GM23338 (cell line): ENCODE measurements at places on chromosomes 2 and 18.

- DNase-seq, result no peak
Measured at GRCh38 chr2:64398516-64399129, 55.3 kb upstream of the LGALSL start.

DNA sequence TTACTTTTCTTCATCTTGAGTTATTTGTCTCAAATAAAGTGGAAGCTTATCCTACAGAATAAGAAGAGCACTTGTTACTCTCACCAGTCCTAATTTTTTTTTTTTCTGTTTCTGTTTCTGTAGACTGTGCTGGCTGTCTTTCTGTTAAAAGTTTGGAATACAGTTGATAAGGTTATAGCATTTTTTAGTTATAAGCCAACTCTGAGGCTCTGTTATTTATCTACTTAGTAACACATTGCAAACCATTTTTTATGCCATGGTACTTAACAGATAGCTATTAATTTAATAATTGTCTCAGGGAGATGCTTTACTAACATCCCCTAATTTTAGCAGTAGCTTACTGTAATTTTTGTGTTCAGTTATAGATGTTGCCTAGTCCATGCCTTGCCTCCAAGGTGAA is 37.9 kb downstream of the CREB1 start:
- DNase-seq, result no peak

- DNase-seq, result no peak
Measured at GRCh38 chr2:169354244-169354643, 8.1 kb downstream of the LRP2 start.

GRCh38 chr18:39839782-39840181 is 2115.3 kb upstream of the PIK3C3 start:
- DNase-seq, result no peak

GRCh38 chr2:238286551-238286950 is 1.9 kb downstream of the PER2 start:
- DNase-seq, result no peak

DNA sequence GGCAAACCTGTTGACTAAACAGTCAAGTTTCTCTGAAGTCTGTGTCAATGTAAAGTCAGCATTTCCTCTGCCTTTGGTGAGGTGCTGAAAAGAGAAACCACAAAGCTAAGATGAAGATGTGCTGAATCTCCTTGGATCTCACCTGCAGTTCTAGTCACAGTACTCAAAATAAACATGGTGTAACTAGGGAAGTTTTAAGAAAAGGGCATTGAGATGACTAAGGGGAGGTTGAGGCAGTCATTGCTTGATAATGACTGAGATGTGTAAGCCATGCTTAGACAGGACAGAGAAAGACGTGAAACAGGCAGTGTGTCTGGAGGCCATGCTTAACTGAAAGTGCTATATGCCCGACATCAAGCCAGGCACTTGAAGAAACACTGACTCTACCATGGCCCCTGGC is 1010.0 kb upstream of the CELF4 start:
- DNase-seq, result no peak

GRCh38 chr2:236910781-236911495 is 174.8 kb upstream of the COPS8 start:
- no peak for DNase-seq

GRCh38 chr18:22283116-22283395 is 113.7 kb downstream of the GATA6 start:
- DNase-seq, result no peak

GRCh38 chr18:6820314-6820713 is 90.8 kb downstream of the ARHGAP28 start:
- no peak for DNase-seq

GRCh38 chr18:46748466-46748865 is 8.4 kb downstream of the ST8SIA5 start:
- DNase-seq, result no peak

DNA sequence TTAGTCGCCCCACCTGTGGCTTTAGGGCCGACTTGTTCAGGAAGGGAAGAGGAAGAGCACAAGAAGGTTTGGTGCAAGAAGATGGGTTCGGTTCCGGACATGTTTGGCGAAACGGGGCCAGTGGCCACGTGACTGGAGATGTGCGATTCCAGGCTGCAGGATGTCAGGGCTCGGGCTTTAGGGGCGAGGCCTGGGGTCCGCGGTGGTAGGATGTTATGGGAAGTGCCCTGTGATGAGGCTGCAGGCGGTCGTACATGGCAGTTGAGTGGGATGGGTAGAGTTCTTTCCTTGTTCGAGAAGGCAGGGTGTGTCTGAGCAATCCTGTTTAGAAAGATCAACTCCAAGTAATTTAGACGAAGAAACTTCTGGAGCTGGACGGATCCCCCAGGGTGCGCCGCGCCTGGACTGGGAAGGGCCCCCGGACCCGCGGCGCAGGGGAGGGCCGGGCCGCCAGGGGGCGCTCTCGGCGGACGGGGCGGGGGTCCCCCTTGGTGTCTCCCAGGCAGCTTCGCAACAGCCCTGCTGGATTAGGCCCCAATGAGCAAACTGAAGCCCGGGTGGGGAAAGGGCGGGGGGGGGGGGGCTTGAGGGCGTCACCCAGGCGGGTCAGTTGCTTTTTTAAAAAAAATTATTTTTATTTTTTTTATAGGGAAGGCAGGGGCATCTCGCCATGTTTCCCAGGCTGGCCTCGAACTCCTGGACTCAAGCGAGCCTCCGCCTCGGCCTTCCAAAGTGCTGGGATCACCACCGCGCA is 17.2 kb upstream of the SDC1 start:
- peak; percentile 72 for DNase-seq

DNA sequence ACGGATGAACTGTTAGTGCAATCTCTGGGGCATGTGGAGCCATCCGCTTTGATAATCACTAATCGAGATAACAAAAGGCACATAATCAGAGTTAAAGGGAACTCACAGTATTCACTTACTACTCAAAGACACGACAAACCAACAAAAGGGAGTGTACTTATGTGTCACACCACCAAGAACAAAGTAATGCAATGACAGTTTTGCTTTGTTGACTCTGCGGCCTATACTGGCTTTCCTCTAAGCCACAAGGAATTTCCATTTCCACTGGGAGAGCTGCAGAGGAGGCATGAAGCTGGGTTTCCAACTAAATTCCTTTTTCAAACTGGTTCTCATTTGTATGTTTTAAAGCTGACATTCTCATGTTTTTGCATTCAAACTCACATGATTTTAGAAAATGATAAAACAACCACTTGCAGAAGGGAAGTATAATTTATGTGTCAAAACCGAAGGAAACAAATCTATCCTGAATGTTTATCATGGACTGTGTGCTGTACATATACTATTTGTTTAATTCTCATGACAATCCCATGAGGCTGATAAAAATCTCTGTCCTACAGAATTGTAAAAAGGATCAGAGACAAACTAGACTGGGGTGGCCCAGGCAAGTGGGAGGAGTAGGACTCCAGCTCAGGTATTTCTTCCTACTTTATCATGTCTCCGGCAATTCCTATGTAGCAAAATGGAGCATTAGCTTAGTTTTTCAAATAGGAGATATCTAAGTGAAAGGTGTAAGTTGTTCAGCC is 149.6 kb upstream of the SMAD7 start:
- DNase-seq, result no peak

DNA sequence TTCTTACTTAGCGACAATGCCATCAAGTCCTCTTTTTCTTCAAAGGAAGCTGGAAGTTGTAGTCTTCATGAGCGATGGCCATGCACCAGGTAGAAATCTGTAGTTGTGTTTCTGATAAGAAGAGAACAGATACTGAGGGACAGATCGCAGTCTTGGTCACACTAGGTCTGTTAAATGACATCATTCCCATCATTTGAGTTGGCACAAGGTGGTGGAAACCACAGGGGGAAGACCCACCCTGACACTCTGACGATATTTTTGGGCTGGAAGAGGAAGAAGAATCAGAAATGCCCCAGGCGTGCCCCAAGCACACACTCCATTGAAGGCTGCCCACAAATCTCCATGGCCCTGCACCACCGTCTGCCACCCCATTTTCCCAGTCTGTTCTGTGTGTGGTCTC is 89.0 kb upstream of the BOD1L2 start:
- DNase-seq, result no peak

GRCh38 chr2:134470561-134471168 is 216.8 kb downstream of the MGAT5 start:
- DNase-seq, result no peak

DNA sequence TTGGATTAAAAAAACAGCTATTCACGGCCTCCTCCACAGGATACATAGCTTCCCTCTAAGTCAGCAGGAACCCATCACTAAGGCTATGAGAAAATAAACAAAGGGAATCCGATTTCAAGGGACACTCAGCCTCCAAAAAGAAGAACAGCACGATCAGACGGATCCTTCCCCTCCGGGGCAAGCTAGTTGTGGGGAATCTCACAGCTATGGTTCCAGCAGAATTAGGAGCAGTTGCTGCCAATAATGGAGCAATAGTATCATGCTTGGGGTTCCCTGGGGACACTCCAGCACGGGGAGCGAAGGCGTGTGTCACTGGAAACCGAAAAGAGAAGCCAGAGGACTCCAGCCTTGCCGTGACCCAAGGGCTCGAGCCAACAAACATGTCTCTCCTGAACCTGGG is 163.1 kb downstream of the TTC32 start:
- DNase-seq, result no peak

DNA sequence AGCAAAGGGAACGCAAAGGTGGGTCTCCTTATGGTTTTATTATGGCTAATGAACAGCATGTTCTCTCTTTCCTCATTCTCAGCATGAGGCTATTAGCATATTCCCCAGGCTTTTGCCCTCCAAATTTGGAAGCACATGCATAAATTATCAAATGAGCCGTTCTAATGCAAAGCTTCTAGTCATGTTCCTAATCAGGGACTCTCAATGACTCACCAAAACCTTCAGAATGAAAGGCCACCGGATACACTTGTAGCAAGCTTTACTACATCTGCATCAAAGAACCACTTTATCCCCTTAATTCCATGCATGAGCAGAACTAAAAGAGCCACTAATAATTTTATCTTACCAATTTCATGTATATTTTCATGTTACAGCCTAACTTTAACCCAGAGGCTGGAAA is 310.5 kb downstream of the LRATD1 start:
- DNase-seq, result no peak

- DNase-seq, result no peak
Measured at GRCh38 chr2:2187196-2187595, 143.9 kb downstream of the MYT1L start.

DNA sequence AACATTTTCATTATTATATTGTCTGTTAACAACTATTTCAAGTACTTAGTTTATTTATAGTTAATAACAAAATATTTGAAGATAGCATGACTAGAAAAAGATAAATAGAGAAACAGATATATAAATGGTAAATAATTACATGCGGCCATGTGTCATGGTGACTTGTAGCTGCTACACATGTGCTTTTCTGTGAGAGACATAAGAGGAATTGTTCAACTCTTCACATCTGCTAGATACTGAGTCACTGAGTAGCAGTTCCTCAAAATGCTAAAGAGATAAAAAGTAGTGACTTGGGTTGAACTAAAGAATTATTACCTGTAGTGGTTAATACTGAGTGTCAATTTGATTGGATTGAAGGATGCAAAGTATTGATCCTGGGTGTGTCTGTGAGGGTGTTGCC is 37.5 kb upstream of the SCN9A start:
- DNase-seq, result no peak

GRCh38 chr2:228771315-228771714 is 499.8 kb downstream of the PID1 start:
- no peak for DNase-seq

DNA sequence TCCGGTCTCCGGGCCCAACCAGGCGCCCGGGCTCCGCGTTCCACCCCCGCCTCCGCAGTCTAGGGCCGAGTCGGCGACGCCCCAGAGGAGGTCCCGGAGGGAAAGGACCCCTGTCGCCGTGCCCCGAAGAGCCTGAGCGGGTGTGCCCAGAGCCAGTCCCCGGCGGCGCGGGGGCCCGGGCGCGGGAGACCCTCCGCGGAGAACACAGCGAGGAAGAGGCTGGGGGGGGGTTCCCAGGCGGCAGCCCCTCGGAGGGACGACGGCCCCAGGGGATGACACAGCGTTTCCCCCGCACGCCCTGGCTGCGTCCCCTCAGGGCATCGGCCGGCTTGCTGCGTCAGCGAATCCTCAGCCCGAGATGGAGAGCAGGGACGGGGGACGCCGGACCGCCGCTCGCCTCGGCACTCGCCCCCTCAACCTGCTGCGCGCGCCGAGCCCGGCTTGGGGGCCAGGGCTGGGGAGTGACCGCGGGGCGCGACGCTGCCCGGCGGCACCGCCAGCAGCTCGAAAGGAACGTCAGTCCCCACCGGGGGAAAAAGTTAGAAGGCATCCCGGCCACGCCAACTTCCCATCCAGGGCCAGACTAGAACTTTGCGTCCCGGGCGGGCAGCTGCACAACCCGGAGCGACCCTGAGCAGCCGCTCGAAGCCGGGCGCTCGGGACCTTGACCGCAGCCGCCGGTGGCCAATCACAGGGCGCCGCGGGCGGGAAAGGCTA is 711 bp downstream of the SFXN5 start:
- DNase-seq, result peak; percentile 77

DNA sequence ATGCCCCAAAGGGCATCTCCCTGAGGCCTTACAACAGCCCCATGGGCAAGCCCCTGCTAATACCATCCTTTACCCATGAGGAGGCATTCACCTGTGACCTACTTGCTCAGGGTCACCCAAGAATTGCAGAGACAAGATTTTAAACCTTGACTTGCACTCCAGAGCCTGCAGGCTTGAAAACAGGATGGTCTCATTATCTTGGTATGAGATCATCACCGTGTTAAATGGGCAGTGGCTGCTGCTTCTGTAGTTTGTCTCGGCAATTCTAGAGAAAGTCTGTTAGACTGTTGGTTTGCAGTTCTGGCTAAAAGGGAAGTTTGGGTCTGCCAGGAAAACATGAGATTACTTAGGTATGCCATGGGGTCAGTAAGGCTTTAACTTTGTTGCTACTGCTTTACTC is 698.9 kb downstream of the GALR1 start:
- DNase-seq, result no peak

- no peak for DNase-seq
Measured at GRCh38 chr2:12074126-12074844, 327.9 kb downstream of the LPIN1 start.

DNA sequence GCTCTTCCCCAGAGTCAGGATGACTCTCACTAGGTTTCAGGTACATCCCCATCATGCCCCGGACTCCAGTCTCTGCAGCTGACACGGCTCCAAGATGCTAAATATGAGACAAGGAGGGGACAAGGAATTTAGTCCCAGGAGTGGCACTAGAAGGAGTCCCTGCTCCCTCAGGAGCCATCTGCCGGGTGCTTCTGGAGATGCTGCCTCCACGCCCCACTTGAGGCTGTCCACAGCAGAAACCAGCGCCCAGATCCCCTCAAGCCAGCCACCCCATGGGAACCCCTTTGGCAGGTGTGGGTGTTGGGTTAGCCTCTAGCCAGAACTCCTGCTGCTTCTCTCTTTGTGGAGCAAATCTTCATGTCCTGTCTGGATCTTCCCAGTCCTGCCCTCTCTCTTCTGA is 40.3 kb downstream of the BCL11A start:
- DNase-seq, result no peak

- no peak for DNase-seq
Measured at GRCh38 chr2:3100386-3100785, 277.2 kb downstream of the EIPR1 start.

DNA sequence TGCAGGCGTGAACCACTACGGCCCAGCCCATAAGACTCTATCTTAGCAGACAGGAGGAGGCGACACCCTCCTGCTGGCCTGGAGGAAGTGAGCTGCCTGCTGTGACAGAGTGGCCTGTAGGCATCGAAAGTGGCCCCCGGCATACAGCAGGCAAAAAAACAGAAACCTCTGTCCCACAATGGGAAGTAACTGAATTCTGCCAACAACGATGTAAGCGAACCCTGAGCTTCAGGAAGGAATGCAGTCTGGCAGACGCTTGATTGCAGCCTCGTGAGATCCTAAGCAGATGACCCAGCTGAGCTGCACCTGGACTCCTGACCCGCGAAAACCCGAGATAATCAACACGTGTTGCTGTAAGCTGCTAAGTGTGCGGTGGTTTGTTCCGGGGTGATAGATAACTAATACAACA is 13.6 kb downstream of the MRO start:
- peak; percentile 27 for DNase-seq

- DNase-seq, result no peak
Measured at GRCh38 chr2:83595926-83596325, 863.2 kb downstream of the SUCLG1 start.
